Heart left ventricle (tissue), 16 donors: ENCODE measurements at places on chromosomes 7 and 10. TPM values are rescaled to one million over a fixed set of nuclear protein-coding genes. Genes with fewer than 3 reads are reported as not detected.

Gene VAX1
- not detected for total RNA-seq

Gene LLCFC1
- not detected for total RNA-seq

Gene CYP2C19
- not detected for total RNA-seq

Gene MRPS24
- total RNA-seq: 188 TPM

Gene GAD2
- not detected for total RNA-seq

GRCh38 chr10:317926-318325 lies 182.7 kb downstream of the ZMYND11 start:
- peaks cover 48% of the 10 kb centered on the region for H3K36me3 ChIP-seq
- no peak overlapping the region for H3K27ac ChIP-seq
- no peaks in the 10 kb centered on the region for H3K27me3 ChIP-seq
- H3K4me1 ChIP-seq: no peaks in the 10 kb centered on the region
- H3K4me3 ChIP-seq: no peak overlapping the region

DNA sequence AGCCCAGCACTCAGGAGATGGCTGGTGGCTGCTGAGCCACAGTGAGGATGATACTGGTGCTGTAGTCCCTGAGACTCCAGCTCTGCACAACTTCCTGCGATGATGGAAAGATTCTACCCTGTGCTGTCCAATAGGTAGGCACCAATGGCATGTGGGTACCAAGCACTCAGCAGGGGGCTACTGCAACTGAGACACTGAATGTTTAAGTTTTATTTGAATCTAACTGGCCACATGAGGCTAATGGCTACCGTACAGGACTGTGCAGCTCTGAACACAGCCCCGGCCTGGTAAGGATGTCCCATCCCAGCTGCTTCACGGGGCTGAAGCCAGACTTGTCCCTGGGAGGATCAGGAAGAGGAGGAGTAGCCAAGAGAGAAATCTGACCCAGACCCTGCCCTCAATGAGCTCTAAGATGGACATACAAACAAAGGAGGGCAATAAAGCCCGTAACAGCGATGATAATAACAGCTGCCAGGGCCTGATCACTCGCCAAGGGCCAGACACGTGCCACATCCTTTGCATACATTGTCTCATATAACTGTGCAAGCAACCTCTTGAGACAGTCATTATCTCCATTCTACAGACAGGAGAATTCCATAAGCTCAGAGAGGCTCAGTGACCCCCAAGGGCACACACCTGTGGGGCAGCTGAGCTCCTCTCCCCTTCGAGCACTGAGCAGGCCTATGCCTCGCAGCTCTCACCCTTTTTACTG lies 3.8 kb downstream of the GPRIN2 start:
- H3K4me3 ChIP-seq: no peak overlapping the region
- peaks cover 3% of the 10 kb centered on the region for H3K4me1 ChIP-seq
- DNase-seq: no peak
- no peak overlapping the region for H3K27ac ChIP-seq
- no peaks in the 10 kb centered on the region for H3K36me3 ChIP-seq
- peaks cover 88% of the 10 kb centered on the region for H3K27me3 ChIP-seq

- H3K27me3 ChIP-seq: no peaks in the 10 kb centered on the region
- H3K4me3 ChIP-seq: no peak overlapping the region
- no peak overlapping the region for H3K27ac ChIP-seq
Observed at GRCh38 chr10:70804421-70804808, 11.3 kb upstream of the SGPL1 start.

- H3K4me1 ChIP-seq: peaks cover 14% of the 10 kb centered on the region
- H3K27ac ChIP-seq: no peak overlapping the region
- no peaks in the 10 kb centered on the region for H3K27me3 ChIP-seq
- no peak for DNase-seq
- no peak overlapping the region for H3K4me3 ChIP-seq
- H3K36me3 ChIP-seq: no peaks in the 10 kb centered on the region
Observed at GRCh38 chr10:60818134-60818770, 40.0 kb downstream of the CDK1 start.

DNA sequence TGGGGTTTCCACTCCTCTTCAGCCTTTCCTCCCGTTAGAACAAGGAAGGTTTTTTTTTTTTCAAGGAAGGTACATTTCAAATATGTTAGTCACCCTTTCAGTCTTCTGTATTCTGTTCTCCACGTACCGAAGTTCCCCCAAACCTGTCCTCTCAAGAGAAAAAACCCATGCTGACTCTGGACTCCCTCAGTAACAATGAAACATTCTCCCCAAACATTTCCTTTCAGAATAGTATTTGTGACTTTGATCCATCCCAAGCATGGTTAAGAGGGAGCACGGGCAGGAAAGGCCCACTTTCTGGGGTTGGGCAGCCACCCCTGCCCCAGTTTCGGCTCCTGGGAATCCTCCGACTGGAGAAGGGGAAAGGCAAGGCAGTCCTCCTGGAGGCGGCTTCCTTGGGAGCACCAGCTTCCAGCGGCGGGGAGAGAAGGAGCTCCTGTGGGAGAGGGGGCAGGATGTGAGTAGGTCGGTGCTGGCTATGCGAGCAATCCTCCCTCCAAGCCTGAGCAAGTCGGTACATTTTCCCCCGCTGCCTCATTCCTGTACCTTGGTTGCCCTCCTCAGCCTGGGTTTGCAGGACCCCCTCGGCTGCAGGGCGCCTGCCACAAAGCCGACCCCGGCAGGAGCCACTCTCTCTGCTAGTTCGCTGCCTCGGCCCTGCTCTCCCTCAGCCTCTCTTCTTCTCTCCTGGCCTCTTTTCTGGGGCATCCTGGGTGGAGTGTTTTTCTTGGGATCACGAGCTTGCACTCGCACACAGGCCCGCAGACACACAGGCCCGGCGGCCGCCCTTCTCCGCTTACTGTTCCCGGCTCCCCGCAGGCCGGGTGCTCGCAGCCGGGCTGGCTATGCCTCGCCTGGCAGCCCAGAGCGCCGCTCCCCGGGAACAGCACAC lies 2.1 kb upstream of the HOXA1 start:
- peak overlapping the region; percentile 27 for H3K4me3 ChIP-seq
- DNase-seq: no peak
- H3K27me3 ChIP-seq: peaks cover 97% of the 10 kb centered on the region

- no peak for DNase-seq
- H3K4me1 ChIP-seq: no peaks in the 10 kb centered on the region
- no peak overlapping the region for H3K4me3 ChIP-seq
Observed at GRCh38 chr7:66377045-66377444, 171.9 kb downstream of the TPST1 start.

GRCh38 chr10:97157578-97158095 lies 28.1 kb downstream of the SLIT1 start:
- DNase-seq: no peak
- no peak overlapping the region for H3K27ac ChIP-seq

GRCh38 chr7:69803699-69804516 lies 205.6 kb downstream of the AUTS2 start:
- no peaks in the 10 kb centered on the region for H3K36me3 ChIP-seq
- H3K27ac ChIP-seq: no peak overlapping the region
- H3K4me3 ChIP-seq: no peak overlapping the region
- no peaks in the 10 kb centered on the region for H3K27me3 ChIP-seq
- peaks cover 12% of the 10 kb centered on the region for H3K4me1 ChIP-seq

- H3K36me3 ChIP-seq: no peaks in the 10 kb centered on the region
- H3K27ac ChIP-seq: no peak overlapping the region
- DNase-seq: no peak
- H3K27me3 ChIP-seq: no peaks in the 10 kb centered on the region
- H3K4me3 ChIP-seq: no peak overlapping the region
Observed at GRCh38 chr10:115657161-115657860, 564.1 kb downstream of the ATRNL1 start.

GRCh38 chr7:38541440-38541839 lies 89.7 kb downstream of the AMPH start:
- H3K4me3 ChIP-seq: no peak overlapping the region
- no peak for DNase-seq
- H3K27ac ChIP-seq: peak overlapping the region; percentile 17
- no peaks in the 10 kb centered on the region for H3K27me3 ChIP-seq

GRCh38 chr7:51210766-51211165 lies 105.8 kb downstream of the COBL start:
- no peak for DNase-seq
- no peaks in the 10 kb centered on the region for H3K36me3 ChIP-seq
- H3K4me3 ChIP-seq: no peak overlapping the region
- no peak overlapping the region for H3K27ac ChIP-seq
- H3K4me1 ChIP-seq: no peaks in the 10 kb centered on the region
- no peaks in the 10 kb centered on the region for H3K27me3 ChIP-seq
